ENCODE measurements at places on chromosomes 7 and 10.
A peak's percentile ranks its signal among the peaks of the same experiment; 100 is the strongest.

- no peak for DNase-seq
These were observed 65.6 kb downstream of the HBP1 start for GRCh38 chr7:107234436-107234835.

DNA sequence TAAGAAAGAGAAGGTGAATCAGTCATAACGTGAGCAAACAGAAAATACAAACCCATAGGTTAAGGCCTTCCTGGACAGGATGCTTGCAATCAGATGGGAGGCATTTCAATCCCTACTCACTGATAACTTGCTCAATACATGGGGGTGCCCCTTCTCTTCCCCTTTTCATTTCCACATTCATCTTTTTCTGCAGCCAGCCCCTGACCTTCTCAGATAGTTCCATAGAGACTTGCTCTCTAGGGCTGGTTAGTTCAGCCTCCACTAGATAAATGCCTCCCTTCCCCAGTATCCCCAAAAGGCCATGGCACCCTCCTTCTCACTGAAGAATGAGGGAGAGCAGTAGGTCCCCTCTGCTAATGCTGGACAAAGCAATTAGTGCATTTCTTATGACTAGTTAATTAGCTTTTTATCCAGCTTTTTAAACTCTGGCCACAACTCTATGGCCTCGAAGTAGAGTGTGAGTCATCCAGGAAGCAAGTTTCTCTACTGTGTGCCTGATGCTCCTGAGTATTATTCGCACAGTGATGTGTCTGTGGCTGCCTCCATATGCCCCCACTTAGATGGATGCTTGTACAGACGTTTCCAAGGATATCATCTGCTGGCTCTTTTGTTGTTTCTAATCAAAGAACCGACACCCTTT lies 12.7 kb downstream of the CHN2 start:
- no peak for DNase-seq

GRCh38 chr10:119644205-119644814 lies 6.9 kb upstream of the BAG3 start:
- DNase-seq = no peak

- DNase-seq = no peak
These were observed 16.0 kb downstream of the NUDT5 start for GRCh38 chr10:12179606-12180170.

DNA sequence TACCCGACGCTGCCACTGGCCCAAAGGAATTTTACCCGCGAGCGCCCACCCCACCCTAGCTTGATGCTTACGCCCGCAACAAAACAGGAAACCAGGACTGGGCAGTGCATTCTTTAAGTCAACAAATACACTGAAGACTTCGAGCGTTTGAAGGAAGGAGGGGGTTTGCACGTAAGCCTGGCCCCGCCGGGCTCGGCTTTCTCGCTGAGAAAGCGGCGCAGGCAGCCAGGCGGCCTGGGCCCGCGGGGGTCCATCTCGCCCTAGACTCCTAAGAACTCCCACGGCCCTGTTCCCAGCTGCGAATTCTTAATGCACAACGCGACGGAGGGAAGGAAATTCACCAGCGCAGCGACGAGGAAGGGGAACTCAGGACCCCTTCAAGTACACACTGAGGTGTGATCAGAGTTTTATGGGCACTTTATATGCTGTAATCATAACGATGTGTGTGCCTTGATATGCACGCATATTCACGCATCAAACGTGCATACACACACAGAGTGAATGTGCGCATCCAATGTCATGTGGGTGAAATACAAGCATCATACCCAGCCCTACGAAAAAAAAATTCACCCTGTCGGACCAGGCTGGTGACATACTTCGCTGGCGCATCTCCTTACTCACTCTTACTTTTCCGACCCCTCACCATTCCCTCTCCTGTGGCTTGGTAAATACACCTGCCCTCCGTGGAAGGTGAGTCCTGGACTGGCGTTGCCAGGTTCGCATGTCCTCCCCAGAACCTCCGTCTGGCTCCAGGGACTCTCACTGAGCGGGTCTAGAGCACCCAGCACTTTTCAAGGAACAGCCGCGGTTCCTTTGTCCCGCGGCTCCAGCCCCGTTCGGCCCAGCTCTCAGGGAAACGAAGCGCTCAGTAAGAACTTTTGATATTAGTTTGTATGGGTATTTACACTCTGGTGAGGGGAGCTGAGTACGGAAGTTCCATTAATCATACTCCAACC lies 5.7 kb upstream of the HOXA13 start:
- DNase-seq = no peak

DNA sequence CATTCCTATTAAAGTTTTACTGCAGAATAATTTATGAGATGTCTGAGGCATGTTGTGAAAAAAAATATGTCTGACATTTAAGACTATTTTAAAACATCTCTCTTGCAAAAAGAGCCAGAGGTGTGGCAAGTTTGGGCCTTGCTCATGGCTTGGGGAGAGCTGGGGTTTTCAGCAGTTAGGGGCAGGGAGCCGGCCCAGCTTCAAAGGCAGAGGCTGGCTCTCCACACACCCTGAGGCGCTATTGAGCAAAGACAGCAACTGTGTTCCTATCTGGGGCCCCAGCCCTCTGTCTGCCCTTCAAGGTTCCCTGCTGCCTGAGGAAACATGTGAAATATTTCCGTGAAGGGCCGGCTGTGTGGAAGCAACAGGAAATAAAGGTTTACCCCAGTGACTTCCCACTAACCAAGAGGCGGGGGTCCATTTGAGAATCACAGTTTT lies 94.0 kb downstream of the SORBS1 start:
- DNase-seq = peak; percentile 89

DNA sequence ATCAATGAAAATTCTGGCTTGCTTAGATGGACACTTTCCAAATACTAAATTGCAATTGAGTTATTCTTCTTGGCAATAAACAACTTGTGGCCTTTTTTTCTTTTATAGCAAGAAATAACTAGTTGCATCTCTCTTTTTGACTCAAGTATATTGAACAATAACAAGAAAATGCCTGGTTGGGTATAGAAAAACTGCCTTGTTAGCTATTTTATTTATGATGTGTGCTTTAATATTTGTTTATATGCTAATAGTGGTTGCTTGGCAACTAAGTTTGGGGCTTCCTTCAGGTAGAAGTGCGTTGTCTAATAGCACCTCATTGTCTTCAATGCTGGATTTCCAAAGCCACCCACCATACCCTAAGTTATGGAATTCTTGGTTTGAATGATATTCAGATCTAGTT lies 30.1 kb upstream of the PPP1R3C start:
- DNase-seq = no peak

DNA sequence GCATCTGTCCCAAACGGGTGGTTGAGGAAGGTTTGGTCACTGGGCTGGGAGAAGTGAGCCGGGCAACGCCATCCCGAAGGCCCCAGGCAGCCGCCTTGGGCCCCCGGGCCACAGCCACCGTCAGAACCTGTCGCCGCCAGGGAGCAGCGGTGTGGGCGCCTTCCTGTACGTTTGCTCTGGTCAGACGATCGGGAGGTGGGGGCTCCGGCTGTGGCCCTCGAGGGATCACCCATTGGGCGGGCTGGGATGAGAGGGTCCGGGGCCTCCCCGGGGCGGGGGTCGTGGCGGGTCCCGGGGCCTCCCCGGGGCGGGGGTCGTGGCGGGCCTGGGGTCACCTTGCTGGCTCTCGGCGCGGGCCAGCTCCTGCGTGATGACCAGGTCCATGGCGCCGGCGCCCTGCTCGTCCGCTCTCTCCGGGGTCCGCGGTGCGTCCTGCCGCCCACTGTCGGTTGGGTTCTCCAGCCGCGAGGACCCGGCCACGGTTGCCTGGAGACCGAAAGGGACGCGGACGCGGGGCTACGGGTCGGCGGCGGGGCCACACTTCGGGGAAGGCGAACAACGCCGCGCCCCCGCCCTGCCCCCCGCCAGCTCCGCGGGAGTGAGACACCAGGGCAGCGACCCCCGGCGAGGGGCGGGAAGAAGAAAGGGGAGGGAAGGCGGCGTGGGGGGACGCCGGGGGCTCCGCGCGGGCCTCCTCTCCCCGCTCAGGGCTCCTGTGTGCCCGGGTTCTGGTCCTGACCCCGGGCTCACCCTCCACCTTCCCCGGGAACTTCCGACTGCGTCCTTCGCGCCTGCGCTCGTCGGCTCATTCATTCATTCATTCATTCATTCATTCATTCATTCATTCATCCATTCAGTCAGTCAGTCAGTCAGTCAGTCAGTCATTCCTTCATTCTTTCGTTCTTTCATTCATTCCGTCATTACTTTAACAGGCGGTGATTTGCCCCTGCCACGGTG lies at the start of gene CFAP46:
CFAP46 (minus strand) TSS at position 470 of the 957 bp plus-strand sequence; CDS start at position 384, 86 bp downstream.
- DNase-seq = no peak

DNA sequence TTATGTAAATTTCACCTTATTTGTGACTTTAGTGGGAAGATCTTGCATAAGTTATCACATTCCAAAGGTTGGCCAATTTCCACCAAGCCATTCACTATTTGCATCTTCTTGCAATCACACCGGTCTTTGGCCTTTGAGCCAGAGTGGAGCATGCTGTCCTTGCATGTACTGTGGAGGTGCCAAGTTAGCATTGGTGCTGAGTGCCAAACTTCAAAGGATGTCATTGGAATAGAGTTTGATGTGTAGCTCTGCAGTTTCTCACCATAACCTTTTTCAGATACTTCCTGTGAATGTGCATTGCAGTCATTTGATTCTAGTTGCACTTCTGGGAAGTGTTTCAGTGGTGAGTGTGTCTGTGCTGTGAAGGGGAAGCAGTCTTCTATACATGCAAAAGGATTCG lies 620.6 kb downstream of the SUGCT start:
- no peak for DNase-seq

- no peak for DNase-seq
These were observed 271.6 kb downstream of the RPS24 start for GRCh38 chr10:78305311-78305710.

DNA sequence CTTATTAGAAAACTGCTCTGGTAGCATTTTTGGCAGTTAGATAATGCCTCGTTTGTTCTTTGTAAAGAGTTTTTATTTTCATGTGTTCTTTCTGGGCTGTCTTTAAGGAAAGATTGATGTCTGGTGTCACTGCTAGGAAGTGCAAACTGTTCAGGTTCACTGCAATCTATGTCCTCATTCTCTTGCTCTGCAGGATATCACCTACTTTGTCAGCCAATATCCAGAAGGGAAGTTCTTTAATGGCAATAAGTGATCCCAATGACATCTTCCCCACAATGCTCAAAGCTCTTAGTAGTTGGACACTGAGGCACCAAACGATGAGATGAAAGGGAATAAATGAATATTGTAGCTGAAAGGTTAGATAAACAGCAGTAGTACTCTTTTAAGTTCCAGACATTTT lies 115.1 kb downstream of the AGMO start:
- no peak for DNase-seq

DNA sequence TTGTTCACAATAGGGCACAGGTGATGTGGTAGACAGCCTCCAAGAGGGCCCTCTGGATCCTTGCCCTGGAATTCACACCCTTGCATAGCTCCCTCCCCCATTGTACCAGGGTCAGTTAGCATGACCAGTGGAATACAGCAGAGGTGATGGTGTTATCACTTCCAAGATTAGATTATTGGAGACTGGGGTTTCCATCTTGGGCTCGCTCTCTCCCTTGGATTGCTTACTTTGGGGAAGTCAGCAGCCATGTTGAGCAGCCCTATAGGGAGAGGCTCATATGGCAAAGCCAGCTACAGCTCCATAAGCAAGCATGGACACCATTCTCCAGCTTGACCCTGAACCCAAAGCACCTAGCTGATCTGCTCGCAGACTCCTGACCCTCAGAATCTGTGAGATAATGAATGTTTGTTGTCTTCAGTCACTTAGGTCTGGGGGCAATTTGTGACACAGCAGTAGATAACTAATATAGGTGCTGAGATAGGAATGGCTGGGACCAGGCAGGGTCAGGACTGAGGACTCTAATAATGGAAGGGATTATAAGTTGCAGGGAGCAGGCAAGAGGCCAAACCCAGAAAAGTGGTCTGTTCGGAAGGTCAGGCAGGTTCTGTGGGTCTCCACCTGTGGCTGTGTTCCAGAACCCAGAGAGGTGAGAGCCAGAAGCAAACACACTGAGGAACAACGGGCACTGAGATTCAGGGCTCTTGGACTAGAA lies 22.9 kb downstream of the TBXAS1 start:
- no peak for DNase-seq

GRCh38 chr10:72792288-72792687 lies 100.3 kb downstream of the MCU start:
- DNase-seq = no peak

GRCh38 chr7:44729949-44730590 lies 18.6 kb upstream of the ZMIZ2 start:
- no peak for DNase-seq

GRCh38 chr7:27095050-27095896 lies 527 bp downstream of the HOXA1 start:
- peak; percentile 70 for DNase-seq

DNA sequence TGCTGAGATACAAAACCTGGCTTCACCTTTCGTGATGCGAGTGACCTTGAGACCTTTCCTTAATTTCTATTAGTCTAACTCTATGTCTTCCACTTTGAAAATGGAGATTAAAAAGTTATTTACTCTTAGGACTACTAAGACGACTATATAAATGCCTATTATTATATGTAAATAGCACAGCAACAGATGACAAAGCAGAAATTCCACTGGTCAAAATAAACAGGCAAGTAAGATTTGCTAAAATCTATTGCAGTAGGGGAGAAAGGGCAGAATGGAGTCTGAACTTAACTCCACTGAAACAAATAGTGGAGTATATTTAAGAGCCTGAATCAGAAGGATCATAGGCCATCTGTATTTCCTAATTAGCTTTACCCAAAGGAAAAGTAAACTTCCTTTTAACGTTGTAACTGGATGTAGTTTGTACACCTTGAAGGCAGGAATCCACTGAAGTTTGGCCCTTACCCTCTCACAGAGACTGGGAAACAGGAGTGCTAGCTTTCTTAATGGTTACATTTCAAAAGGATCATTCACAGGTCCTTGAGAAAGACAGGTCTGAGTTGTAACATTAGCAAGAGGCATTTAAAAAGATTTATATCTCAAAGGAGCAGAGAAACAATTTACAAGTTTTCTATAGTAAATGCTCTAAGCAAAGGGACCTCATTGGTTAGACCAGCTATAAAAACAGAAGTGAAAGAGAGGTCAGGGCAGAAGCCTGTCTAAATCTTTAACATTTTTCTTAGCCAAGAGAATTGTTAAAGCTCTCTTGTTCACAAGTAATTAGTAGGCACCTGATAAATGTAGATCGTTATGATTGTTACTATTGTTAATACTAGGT lies 332.5 kb downstream of the ZWINT start:
- DNase-seq = no peak

GRCh38 chr7:30142710-30143109 lies 7.9 kb downstream of the MTURN start:
- DNase-seq = no peak

Data from sigmoid colon (tissue), 7 donors.